Glomerular endothelial cell (primary cell): ENCODE measurements at places on chromosomes 5 and 9. TPM values are rescaled to one million over a fixed set of nuclear protein-coding genes. Genes with fewer than 3 reads are reported as not detected.

Gene UNC13B
- total RNA-seq = 32.3 and 38.9 TPM in 2 replicates

GRCh38 chr5:109479260-109479860 lies 69.6 kb upstream of the PJA2 start:
- peak; percentile 12 for DNase-seq

DNA sequence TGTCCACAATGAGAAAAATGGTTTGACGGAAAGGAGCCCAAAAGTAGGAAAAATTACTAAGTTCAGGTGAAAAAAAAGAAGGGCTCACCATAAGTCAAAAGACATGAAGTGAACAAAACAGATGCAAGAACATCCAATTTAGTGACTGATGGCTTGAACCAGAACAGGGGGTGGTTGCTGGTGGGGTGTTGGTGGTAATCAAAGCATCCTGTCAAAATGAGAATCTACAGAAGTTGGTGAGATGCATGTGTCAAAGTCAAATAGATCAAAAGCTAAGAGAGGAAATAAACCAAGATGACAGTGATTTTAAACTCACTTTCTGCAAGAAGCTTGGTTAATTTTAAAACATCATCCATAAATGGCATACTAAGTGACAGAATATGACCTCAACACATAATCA lies 117.4 kb downstream of the MLLT3 start:
- no peak for DNase-seq

DNA sequence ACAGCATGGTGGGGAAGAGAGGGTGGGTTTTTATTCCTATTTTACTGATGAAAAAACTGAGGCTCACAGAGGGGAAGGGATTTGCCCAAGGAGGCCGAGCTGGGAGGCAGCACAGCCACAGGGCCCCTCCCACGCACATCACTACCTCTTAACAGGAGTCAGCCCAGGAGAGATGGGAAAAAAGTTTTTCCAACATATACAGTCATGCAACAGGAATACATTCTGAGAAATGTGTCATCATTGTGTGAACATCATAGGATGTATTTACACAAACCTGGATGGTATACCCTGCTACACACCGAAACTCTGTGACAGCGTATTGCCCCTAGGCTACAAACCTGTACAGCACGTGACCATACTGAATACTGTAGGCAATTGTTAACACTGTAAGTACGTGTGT lies 11.6 kb downstream of the TRAF1 start:
- no peak for DNase-seq

DNA sequence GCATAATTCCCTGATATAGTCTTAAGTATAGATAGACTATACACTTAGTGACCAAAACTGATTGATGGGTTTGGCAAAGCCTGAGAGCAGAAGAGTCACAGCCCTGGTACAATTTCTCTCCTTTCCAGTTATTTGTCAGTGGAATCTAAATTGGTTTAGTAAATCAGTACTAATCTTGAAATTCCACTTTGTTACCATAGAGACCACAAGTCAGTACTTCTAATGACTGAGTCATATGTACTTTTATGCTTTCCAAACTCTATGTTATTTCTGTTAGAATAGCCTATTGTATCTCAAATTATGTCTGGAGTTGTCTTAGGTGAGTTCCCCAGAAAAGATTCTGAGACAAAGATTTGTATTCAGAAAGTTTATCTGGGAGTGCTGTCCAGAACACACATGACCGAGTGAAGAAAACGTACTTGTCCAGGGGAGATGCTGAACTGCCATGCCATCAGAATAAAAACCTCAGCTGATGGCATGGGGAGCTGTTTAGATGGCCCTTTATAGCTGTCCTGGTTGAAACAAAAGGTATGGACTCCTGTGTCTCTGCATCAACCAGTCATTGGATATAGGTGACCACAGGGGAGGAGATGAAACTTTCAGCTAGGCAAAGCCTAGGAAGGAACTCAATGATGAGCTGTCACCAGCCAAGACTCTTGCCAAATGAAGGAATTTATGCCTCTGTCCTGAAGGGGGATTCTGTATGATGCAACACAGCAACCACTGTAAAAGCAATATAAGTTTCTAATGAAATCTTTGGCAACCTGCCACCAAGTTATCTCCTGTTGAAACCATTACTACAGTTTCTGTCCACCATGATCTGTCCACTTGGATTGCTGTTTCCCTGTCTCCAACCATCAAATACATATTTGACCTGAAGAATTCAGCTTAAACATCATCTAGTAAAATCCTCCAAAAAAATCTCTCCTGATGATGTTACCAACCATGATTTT lies 18.0 kb upstream of the SMC2 start:
- no peak for DNase-seq

Gene BARX1
- total RNA-seq = not detected in 2 replicates

Gene MYORG
- 14.2 and 15.2 TPM in 2 replicates for total RNA-seq

Gene FAM151B
- total RNA-seq = 1.3 and 3.8 TPM in 2 replicates

DNA sequence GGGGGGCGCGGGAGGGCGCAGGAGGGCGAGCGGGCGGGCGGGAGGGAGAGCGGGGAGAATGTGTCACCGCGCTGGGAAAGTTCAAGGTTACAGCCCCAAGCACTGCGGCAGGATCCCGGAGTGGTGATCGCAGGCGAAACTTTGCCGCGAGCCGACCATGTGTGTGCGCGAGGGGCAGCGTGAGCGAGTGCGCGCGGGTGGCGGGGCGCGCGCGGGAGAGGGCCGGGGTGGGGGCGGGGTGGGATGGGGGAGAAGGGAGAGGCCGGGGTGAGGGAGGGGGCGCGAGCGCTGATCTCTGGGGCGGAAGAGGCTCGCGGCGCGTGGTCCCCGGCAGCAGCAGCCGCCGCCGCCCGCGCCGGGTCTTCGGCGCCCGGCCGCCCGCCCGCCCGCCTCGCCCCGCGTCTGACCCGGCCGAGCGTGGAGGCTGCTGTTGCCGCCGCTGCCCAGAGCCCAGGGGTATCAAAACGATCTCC lies at the start of gene NFIB:
Gene NFIB (minus strand): TSS at position 191 of the 473 bp plus-strand sequence. CDS start 630 bp downstream, outside the sequence.
- DNase-seq = no peak

GRCh38 chr9:37840560-37841194 lies 40.1 kb downstream of the DCAF10 start:
- DNase-seq = no peak

Gene PAEP
- total RNA-seq = not detected in 2 replicates

GRCh38 chr5:104967806-104968410 lies 1405.3 kb upstream of the NUDT12 start:
- no peak for DNase-seq

Gene GDA
- 0.05 TPM in 1 of 2 replicates, not detected in the other for total RNA-seq

DNA sequence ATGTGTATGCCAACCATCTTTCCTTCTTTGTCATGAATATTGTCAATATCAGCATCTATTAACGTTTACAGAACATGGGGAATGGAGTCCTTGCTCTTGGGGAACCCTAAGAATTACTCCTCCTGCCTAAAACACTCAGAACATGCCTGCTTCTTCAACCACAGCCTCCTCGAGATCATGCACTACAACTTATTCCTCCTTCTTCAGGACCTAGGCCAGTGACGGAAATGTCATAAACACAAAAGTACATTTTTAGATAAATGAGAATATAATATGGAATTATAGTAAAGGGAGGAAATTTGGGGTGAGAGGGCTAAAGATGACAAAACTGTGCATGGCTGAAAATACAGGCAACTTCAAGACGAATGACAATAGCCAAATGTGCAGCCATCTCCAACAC lies 3.1 kb upstream of the IFNK start:
- DNase-seq = no peak

GRCh38 chr5:139104577-139105276 lies 93.4 kb downstream of the SIL1 start:
- DNase-seq = no peak

DNA sequence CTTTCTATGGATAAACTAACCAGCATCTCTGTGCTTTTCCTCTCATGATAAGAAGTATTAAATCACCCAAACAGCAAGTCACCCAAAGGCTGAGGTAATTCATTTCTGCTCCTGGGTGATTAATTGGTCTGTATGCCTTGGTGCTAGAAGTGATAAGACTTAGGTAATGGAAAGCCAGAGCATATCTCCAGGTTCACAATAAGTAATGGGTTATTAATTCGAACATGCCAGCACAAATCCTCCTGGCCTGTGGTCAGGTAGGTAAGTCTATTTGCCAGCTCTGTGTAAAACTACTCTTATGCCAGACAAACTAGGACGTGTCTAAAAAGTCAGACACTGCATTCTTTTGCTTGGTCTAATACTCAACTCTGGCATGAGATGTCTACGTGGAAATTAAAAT lies 11.2 kb upstream of the ENC1 start:
- no peak for DNase-seq

Gene CDKN2B-AS1
- total RNA-seq = 2.9 and 7.1 TPM in 2 replicates

DNA sequence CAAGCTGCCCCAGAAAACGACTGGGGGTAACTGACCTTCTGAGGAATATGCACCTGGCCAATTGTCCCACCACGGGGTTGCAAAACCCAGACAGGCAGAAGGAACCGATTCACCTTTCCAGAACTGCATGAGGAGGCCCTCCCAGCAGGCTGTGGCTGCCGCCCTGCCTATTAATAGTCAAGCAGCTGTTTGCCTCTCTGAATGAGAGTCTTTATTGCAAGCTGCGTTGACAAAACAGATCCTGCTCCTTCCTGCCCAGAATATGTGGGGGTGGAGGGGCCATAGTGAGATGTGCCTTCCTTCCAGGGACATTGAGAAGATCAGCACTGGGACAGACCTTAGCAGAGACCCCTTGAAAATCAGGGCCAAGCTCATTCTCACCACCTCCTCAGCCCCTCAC lies 18.3 kb upstream of the TCOF1 start:
- DNase-seq = no peak

- DNase-seq = no peak
Observed at GRCh38 chr5:96489532-96489931, 56.5 kb upstream of the PCSK1 start.

Gene ZNF454
- total RNA-seq = 1.3 and 3.3 TPM in 2 replicates

DNA sequence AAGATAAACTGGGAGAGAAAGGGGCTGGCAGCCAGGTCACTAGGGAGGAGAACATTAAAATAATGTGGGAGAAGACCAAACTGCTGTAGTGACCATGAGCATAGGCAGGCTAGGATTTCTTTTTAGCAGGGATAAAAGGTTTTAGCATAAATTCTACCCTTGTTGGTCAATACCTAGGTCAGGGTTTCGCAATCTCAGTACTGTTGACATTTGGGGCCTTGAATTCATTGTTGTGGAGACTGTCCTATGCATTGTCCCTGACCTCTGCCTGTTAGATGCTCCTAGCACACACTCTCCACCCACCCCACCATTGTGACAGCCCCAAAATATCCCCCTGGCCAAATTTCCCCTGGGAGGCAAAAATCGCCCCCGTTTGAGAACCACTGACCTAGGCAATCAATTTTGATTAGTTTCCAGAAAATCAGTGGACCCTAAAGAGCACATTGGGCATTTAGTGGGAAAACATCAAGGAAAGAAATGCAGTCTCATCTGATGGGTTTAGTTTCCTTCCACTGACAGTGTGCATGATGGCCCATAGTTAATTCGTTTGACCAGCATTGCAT lies 181.4 kb downstream of the NTRK2 start:
- no peak for DNase-seq

- DNase-seq = no peak
Observed at GRCh38 chr9:92467511-92467910, 14.8 kb downstream of the ASPN start.

GRCh38 chr5:4191703-4192102 lies 596.1 kb downstream of the IRX1 start:
- DNase-seq = no peak

DNA sequence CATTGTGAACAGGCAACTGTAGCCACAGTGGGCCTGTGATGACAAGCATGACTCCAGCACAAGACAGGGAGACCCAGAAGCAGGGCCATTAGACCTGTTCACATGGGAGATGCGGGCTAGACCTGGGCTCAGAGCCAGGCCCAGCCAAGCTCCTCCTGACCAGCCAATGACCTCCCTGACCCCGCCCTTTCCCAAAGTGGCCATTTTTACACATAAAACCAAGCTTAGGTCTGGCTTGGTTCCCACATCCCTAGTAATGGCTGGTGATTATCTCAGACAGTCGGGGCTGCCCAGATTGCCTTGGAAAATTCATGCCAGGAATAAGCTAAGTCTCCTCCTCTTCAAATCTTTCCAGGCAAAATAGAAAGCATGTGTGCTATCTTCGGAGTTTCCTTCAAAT lies 94.1 kb downstream of the FRMD3 start:
- no peak for DNase-seq

Gene ISL1
- not detected in 2 replicates for total RNA-seq

GRCh38 chr9:74444369-74444768 lies 52.8 kb upstream of the RORB start:
- no peak for DNase-seq

DNA sequence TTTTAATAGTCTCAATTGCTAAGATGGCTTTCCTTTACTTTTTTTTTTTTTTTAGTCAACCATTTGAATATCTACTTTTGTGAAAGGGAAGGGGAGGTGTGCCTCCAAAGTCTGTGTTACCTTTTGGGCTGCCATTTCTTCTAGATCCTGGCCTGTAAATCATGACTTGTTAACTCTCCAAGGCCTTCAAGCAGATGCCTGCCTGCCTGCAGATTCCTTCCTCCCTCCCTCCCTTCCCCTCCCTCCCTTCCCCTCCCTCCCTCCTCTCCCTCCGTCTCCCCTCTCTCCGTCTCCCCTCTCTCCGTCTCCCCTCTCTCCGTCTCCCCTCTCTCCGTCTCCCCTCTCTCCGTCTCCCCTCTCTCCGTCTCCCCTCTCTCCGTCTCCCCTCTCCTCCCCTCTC lies 73.1 kb downstream of the COMMD10 start:
- no peak for DNase-seq

Gene PKD2L2
- not detected in 2 replicates for total RNA-seq

Gene CDHR2
- total RNA-seq = not detected in 2 replicates

- DNase-seq = peak; percentile 79
Observed at GRCh38 chr5:130549884-130550561, 615.0 kb downstream of the HINT1 start.

DNA sequence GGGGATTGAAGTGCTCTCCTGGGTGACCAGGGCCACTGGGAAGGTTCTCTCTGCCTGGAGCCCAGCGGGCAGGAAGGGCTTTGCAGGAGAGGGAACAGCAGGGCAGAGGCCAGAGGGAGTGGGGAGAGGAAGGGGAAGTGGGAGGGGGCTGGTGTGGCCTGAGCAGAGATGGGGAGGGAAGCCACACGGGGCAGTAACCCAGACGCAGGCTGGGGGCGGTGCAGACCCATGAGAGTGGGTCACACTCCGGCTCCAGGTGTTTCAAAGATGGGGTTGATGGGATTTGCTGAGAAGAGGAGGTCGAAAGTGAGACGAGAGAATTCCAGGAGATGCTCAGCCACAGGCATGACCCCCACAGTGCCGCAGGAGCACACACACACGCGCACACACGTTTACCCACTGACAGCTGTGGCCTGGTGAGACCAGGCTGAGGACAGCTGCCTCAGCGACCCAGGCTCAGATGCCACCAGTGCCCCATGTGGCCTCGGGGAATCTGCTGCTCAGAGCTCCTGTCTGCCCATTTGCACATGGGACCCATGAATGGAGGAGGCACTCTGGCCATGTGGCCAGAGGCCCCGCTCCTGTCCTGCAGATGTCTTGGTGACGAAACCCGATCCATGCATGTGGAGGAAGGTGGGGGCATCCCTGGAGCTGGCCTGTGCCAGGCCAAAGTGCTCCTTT lies 32.7 kb upstream of the FCN2 start:
- no peak for DNase-seq

Gene PCDHGA9
- 3.3 and 4.5 TPM in 2 replicates for total RNA-seq
